ENCODE measurements at places on chromosomes 5 and 9.

- DNase-seq, result no peak
These were observed 690.4 kb upstream of the MEF2C start for GRCh38 chr5:89573345-89573744.

GRCh38 chr5:127840198-127840524 lies 137.0 kb downstream of the CCDC192 start:
- DNase-seq, result no peak

- no peak for DNase-seq
These were observed 91.4 kb downstream of the TSSK1B start for GRCh38 chr5:113343343-113343742.

- no peak for DNase-seq
These were observed 315.3 kb upstream of the SLC30A5 start for GRCh38 chr5:68778484-68778883.

DNA sequence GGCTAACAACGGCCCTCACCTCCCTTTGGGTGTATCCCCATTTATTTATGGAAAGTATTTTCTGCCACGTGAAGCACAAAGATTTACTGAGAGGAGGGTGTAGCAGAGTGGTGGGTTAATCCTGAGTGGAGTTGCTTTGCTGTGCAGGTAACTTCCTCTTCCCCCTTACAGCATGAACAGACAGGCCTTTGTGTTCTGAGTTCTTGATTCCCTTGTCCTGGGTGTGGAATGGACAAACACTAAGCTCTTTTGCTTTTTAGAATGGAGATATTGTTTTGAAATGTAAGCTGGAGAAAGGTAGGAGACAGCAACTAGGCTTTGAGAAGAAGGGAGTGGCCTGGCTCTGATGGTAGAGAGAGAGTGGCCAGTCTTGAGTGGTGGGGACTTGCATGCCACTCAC lies 17.1 kb upstream of the GLRX start:
- no peak for DNase-seq
